Omental fat pad (tissue), 4 donors: ENCODE measurements at places on chromosomes 7 and 10.

GRCh38 chr7:40402661-40403060 is 267.9 kb downstream of the SUGCT start:
- DNase-seq = no peak

DNA sequence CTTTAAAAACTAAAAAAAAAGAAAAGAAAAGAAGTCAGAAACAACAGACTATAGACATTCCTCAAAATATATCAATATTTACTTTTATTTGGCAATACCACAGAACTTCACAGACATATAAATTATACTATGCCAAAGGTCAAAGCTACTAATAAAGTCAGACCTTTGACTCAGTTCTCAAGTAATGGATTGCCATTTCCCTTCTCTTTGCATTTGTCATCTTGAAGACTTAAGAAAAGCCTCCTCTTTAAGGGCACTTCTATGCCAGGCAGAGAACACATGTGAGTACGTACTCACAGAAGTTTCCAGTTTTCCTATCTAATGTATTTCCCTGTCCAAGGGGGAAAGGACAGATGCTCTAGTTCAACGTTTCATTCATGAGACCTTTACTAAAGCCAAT is 37.6 kb downstream of the TNPO3 start:
- DNase-seq = no peak

- DNase-seq = no peak
Observed at GRCh38 chr7:146892151-146892550, 775.5 kb downstream of the CNTNAP2 start.

DNA sequence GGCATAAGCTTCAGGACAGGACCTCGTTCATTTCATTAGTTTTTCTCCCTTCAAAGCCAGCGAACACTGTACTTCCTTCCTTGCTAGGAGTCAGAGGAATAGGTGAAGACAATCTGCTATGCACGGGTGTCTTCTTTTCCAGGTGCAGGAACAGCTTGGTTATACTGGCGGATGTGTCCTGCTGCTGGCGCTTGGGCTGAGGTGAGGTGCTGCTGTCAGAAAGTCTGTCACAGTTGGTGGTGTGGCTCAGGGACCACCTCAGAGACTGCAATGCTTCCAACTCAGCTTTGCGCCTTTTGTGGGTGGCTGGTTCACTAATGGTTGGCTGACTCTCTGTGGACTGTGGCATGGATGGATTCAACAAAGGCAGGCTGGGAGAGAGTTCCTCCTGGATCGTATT is 58.3 kb upstream of the UBN2 start:
- no peak for DNase-seq

DNA sequence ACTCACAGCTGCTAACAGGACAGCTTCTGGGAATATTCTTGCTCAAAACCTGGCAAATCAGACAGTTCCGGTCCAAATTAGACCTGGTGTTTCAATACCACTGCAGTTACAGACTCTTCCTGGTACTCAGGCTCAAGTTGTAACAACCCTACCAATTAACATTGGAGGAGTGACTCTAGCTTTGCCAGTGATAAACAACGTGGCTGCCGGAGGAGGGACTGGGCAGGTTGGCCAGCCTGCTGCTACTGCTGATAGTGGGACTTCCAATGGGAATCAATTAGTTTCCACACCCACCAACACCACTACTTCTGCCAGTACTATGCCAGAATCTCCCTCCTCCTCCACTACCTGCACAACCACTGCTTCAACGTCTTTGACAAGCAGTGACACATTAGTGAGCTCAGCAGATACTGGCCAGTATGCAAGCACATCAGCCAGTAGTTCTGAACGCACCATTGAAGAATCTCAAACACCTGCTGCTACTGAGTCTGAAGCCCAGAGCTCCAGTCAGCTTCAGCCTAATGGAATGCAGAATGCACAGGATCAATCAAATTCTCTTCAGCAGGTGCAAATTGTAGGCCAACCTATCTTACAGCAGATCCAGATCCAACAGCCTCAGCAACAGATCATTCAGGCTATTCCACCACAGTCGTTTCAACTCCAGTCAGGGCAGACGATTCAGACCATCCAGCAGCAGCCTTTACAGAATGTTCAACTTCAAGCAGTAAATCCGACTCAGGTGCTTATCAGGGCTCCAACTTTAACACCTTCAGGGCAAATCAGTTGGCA is 2.1 kb downstream of the SP4 start:
- DNase-seq = no peak
